ENCODE measurements at places on chromosomes 4 and X.

DNA sequence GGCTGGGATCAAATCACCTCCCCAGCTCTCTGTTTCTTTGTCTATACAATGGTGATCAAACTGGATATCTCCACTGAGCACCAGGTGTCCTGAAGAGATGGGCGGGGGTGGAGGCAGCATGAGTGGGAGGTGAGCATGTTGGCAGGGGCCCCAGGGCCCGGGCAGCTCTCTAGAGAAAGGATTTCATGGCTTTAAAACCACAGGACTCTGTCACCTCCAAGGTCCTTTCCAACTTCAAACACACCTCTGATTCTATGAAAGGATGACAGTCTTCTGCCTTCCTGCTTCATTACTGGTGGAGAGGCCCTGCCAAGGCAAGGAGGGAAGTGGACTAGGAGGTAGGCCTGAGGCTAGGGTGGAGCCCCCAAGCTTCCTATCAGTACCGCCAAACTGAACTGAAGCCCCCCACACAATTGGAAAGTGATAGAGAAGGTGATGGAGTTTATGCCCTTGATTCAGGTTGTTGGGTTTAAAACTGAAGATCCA is 38.6 kb downstream of the TRIM2 start:
- no peak for DNase-seq

- DNase-seq, result no peak
Observed at GRCh38 chr4:58653251-58653650, 1543.1 kb upstream of the IGFBP7 start.

GRCh38 chrX:13770013-13770535 is 35.5 kb downstream of the OFD1 start:
- no peak for DNase-seq

GRCh38 chr4:91058345-91058744 is 931.2 kb downstream of the CCSER1 start:
- DNase-seq, result no peak

- peak; percentile 51 for DNase-seq
Observed at GRCh38 chr4:82780752-82781231, 17.8 kb downstream of the SCD5 start.

GRCh38 chr4:113272523-113272922 is 223.1 kb downstream of the ANK2 start:
- no peak for DNase-seq

- no peak for DNase-seq
Observed at GRCh38 chrX:136322064-136322463, 21.3 kb downstream of the ADGRG4 start.

DNA sequence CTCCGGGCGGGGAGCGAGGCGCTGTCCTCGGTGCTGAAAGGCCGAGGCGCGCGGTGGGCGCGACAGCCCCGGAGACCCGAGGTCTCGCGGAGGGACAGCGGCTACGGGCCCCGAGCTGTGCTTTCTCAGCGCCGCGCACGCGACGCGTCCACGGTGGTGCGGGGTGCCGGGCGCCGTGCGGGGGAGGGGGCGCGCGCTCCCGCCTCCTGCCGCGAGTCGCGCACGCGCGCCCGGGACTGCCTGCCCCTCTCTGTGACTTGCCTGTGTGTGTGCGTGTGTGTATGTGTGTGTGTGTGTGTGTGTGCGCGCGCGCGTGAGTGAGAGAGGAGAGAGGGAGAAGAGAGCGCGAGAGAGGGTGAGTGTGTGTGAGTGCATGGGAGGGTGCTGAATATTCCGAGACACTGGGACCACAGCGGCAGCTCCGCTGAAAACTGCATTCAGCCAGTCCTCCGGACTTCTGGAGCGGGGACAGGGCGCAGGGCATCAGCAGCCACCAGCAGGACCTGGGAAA is at the start of gene GRIA2:
TSS of gene GRIA2 (plus strand) at position 358 of the 511 bp plus-strand sequence. CDS start 315 bp downstream, outside the sequence.
- DNase-seq, result no peak

Data from A549 (cell line).